ENCODE measurements at places on chromosomes 6 and 20.
A peak's percentile ranks its signal among the peaks of the same experiment; 100 is the strongest.

DNA sequence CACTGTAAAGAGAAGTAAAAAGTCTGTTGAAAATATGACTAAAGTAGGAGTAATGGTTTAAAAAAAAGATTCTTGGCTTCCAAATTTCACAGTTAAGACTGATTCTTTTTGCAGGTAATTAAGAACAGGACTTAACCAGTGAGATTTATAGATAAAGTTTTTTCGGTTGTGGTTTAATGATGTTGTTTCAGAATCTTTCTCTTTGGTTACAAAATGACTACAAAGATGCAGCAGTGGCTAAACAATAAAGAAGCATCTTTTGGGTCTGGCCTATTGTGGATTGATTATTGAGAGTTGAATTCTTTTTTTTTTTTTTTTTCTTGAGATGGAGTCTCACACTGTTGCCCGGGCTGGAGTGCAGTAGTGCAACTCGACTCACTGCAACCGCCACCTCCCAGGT lies 109.7 kb downstream of the AKAP7 start:
- DNase-seq = no peak

- no peak for DNase-seq
These were observed 17.4 kb upstream of the FAXC start for GRCh38 chr6:99366852-99367251.

GRCh38 chr6:83770910-83771309 lies 62.0 kb upstream of the SNAP91 start:
- no peak for DNase-seq

GRCh38 chr20:57207251-57207650 lies 59.2 kb downstream of the BMP7 start:
- no peak for DNase-seq

DNA sequence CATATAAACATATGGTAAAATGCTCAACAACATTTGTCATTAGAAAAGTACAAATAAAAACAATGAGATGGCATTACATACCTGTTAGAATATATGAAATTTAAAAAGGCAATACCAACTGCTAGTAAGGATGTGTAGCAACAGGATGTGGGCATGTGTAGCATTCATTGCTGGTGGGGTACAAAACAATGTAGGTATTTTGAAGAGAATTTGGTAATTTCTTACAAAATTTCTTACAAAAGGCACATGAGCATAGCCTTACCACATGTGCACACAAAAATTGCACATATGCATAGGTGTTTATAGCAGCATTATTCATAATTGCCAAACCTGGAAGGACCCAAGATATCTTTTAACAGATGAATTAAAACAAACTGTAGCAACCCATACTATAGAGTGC lies 1355.1 kb upstream of the CITED2 start:
- DNase-seq = no peak

GRCh38 chr6:19753826-19754225 lies 83.3 kb upstream of the ID4 start:
- no peak for DNase-seq

DNA sequence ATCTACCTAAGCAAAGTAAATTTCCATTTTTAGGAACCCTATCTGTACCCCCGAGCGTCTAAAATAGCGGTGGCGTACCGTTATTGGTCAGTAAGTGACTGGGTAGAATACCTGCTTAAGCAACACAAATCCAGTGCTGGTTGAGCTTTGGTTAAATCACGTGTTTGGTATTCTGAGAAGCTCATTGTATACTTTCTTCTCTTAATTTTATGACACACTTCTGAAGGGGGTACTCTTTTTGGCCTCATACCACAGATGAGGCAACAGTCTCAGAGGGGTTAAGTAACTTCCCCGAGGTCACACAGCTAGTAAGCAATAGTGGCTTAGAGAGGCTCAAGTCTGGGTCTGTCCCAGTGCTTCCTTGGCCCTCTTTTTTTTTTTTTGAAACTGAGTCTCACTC lies 151.2 kb downstream of the TFAP2C start:
- no peak for DNase-seq

- DNase-seq = peak; percentile 74
These were observed at the start of gene DSE for GRCh38 chr6:116370760-116371119. DSE (plus strand) TSS chr6:116370947; CDS start chr6:116399251, 28,304 bp downstream.

GRCh38 chr6:118632359-118632758 lies 19.0 kb downstream of the CEP85L start:
- no peak for DNase-seq

DNA sequence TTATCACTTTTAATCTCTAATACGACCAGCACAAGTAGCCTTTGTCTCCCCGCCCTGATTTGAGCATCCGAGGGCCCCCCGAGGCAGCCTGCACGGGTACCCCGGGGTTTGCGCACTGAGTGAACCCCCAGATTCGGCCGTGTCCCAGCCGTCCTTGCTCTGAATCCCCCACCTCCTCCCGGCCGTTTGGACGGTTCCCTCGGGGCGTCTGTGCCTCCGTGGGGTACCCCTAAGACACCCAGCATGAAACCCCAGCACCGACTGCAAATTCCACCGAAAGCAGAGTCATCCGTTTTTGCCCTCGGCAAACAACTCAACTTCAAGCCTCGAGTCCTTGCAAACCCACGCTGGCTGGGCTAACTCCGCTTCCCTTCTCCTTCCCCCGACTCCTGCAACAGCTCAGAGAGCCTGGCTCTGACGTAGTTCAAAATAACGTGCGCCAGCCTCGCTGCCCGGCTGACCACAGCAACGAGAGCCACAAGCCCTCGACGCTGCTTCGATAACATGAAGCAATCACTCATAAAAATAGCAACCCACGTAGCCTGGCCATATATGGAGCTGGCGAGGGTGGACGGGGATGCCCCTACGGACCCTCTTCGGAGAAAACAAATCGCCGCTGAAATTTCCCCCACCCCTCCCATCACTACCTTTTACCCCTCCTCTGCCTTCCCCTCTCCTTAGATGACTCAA lies 764 bp upstream of the SNAP25 start:
- no peak for DNase-seq

DNA sequence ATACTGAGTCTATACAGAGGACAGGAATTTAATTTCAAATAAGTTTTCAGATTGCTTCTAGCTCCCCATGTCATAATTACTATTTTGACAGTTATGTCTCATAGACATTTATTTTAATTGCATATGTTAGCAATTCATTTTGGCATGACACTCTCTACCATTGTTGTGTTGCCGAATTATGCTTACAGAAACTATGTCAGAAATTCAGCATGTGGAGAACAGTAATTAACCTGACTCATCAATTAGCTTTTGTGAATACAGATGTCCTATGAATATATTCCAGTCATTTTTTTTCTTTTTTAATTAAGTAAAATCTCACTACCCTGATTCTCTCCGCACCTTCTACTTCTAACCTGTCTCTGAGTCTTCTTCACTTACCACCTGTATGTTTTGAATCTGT lies 105.1 kb downstream of the NKAIN2 start:
- no peak for DNase-seq

DNA sequence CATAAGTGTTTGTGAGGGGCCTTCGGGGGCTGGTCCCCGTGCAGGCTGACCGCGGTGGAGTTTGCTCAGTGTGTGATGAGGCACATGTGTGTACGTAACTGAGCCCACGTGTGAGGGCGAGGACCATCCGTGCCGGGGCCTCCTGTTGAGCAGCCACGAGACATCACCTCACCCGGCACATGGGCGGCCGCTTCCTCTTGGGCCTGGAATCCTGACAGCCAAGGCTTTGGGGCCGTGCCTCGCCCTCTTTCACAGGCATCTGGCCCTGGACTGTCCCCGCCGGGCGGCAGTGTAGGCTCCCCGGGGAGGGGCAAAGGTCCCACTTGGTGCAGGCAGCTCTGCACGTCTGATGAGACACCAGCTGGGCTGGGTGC lies 202.3 kb downstream of the DLL1 start:
- DNase-seq = no peak

- no peak for DNase-seq
These were observed 45.3 kb upstream of the SIRPG start for GRCh38 chr20:1702855-1703254.

- no peak for DNase-seq
These were observed 38.3 kb upstream of the SCML4 start for GRCh38 chr6:107862383-107862782.

GRCh38 chr20:42130810-42131596 lies 512.8 kb upstream of the CHD6 start:
- no peak for DNase-seq

DNA sequence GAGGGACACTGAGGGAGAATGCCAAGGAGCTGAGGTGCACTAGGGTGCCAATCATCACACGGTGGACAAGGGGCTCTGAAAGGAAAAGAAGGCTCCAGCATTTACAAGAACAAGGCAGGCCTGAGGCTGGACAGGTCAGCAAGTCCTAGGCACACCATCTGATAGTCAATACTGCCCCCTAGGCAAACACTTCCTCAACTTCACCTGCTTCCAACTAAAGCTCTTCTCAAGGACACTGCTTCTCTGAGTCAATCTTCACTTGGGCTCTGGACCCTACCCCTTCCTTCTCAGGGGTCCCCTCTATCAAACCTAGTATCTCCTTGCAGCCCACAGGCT lies 37.7 kb upstream of the SLC4A11 start:
- no peak for DNase-seq

DNA sequence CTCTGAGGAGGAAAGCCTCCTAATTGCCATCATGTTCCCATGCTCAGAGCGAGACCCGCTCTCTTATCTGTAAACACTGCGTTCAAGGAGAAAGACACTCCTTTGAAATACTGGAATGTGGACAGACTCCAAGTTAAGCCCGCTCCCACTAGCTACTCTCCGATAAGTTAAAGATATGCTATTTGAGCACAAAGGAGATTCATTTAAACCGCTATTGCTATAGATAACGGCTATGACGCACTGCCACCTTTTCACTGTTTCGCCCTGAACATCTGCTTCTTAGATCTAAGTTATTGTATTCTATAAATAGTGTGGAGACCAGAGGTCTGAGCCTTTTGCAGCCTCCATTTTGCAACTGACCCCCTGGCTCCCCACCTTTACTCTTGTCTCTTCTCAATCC lies 82.3 kb downstream of the GPX5 start:
- DNase-seq = no peak

DNA sequence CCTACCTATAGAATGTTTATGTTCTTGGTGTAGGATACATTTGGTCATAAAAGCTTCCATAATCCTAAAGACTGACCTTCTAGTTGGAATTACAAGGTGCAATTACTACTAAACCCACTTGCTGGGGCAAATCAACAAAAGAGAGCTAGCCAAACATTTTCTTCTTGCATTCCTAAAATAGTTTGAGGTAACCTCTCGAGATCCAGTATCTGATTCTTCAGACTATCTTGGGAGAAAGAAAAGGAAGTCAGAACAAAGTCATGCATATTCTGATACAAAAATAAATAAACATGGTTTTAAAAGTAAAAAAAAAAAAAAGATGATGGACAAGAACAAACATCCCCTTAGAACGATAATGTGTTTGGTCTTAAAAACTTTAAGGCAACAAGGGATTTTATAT lies 294.2 kb upstream of the RSPO3 start:
- no peak for DNase-seq

DNA sequence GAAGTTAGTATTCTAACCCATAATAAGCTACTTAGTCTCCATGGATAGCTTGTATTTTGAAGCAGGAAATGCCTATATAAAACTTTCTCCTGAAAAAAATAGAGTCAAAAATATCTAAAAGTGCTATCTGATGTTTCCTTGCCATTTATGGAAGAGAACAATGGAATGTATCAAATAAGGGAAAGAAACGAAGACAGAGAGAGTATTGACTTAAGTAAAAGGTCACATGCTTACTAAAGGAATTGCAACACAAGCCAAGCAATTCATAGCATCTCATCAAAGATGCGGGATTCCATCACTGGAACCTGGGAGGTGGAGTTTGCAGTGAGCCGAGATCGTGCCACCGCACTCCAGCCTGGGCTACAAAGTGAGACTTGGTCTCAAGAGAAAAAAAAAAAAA lies 112.9 kb upstream of the DTNBP1 start:
- no peak for DNase-seq

DNA sequence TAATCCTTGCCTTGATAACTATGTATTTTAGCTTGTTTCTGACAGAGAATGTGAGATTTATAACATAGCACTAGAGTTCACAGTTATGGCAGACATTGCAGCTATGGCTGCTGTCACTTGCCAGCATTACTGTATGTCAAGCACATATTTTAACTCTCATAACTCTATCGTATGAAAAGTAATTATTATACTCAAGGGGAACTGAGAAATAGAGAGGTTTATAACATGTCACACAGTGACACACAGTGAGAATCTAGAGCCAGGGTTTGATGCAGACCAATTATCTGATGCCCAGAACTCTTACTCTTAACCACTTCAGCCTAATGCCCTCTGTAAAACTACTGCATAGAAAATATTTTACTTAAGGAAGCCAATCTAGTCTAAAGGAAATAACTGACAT lies 1012.4 kb downstream of the GRIK2 start:
- no peak for DNase-seq

DNA sequence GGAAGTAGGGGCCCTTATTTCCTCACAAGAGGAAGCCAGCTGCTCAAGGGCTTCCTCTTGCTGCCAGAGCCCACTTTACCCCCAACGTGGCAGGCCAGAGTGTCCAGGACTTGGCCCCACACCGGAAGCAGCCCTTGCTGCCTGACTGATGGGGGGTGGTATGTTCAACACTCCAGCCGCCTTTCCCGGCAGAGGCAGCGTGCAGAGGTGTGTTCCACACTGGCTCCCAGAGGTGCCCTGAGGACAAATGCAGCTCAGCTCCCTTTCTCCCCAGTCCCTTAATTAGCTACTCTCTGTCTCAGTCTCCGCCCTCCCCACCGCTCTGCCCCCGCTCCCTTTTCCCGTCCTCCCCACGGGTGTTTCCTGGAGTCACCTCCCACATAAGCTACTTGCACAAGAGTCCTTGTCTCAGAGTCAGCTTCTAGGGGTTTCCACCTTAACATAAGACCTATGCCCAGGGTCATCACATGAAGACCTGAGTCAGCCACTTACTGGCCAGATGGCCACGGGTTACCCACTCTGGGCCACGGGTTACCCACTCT lies 61.7 kb upstream of the SHLD1 start:
- DNase-seq = no peak

DNA sequence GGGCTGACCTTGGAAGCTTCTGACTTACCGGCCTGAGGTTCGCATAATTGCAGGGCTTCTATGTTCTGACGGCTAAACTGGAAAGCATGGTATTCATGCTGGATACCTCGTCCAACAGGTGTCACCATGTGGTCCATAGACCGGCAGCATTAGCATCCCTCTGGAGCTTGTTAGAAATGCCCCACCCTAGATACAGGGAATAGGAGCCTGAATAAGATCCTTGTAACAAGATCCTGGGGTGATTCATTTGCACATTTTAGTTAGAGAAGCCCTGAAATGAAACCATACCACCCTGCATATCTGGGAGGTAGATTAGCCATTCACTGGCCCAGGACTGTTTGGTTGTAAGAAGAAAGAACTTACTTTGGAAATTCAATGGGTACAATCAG lies 77.7 kb downstream of the TMEM170B start:
- DNase-seq = no peak

DNA sequence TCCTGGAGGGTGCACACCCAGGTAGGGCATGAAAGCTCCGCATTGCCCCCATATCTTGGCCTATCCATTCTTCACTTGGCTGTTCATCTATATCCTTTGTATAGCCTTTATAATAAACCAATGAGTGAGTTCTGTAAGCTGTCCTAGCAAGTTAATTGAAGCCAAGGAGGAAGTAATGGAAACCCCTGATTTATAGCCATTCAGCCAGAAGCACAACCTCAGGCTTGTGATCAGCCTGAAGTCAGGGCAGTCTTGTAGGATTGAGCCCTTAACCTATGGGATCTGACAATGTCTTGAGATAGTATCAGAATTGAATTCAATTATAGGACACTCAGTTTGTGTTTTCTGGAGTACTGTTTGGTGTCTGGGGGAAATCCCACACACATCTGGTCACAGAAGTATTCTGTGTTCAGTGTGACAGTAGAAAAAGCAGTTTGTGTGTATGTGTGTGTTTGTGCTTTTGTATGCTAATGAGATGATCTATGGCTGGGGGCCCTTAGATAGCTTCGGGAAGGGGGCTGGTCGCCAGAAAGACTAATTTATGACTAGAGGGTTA lies 5.7 kb downstream of the NT5E start:
- DNase-seq = no peak

Measured in T-helper 22 cell (primary cell).